ENCODE measurements at places on chromosomes 5 and 9. TPM values are rescaled to one million over a fixed set of nuclear protein-coding genes. Genes with fewer than 3 reads are reported as not detected.

Gene TMEM252
- total RNA-seq = not detected

Gene GLIPR2
- 27.1 TPM for total RNA-seq

Gene KIF12
- total RNA-seq = not detected

Gene GPR150
- total RNA-seq = 0.21 TPM

Gene TNC
- total RNA-seq = not detected

Gene MCIDAS
- not detected for total RNA-seq

Gene ALG2
- total RNA-seq = 56.9 TPM

Gene ACTL7A
- total RNA-seq = not detected

Gene DMRT3
- total RNA-seq = not detected

Measured in natural killer cell treated with Interleukin-12 subunit alpha and Interleukin-12 subunit beta and Interleukin-15 and Interleukin-18, amount 100 ng/mL, for 72 hours (primary cell).